SJCRH30 (cell line): ENCODE measurements at places on chromosomes 3 and 15. TPM values are rescaled to one million over a fixed set of nuclear protein-coding genes. Genes with fewer than 3 reads are reported as not detected.

SCG3 gene
- not detected in 2 replicates for total RNA-seq

NAA50 gene
- 279 and 290 TPM in 2 replicates for total RNA-seq

DNAJC19 gene
- total RNA-seq: 23.2 and 31.7 TPM in 2 replicates

DNAH12 gene
- total RNA-seq: 1.3 and 1.4 TPM in 2 replicates

SCN11A gene
- 0.02 TPM in 1 of 2 replicates, not detected in the other for total RNA-seq

GRCh38 chr15:56971571-56971970, 53.1 kb downstream of the TCF12 start:
- DNase-seq: no peak

DNA sequence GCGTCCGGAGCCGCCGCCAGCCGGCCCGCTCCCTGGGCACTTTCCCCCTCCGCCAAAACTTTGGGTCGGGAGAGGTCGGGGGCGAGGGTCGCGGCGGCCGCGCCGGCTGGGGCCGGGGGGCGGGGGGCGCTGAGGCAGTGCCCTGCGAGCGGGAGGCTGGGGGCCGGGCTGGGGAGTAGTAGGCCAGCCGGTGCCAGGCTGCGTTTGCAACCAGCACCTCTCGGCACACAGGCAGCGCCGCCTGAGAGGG, 452 bp downstream of the BBX start:
- no peak for DNase-seq

DNA sequence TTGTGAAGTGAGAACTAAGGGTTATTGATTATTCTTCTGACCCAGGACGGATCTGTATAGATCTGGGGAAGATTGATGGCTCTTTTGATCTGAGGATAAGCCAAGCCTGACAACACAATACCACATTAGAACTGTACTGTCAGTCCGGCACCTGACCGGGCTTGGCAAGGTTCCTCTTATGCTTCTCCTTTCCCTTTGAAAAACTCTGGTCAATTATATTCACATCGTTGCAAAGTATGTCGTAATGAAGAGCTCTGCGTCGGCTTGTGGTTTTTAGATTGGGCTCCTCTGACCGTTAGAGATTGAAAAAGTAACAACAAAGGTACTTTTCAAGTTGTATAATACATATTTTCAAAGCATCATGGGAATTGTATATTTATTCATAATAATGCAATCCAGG, 389.8 kb downstream of the NR2F2 start:
- DNase-seq: no peak

DNA sequence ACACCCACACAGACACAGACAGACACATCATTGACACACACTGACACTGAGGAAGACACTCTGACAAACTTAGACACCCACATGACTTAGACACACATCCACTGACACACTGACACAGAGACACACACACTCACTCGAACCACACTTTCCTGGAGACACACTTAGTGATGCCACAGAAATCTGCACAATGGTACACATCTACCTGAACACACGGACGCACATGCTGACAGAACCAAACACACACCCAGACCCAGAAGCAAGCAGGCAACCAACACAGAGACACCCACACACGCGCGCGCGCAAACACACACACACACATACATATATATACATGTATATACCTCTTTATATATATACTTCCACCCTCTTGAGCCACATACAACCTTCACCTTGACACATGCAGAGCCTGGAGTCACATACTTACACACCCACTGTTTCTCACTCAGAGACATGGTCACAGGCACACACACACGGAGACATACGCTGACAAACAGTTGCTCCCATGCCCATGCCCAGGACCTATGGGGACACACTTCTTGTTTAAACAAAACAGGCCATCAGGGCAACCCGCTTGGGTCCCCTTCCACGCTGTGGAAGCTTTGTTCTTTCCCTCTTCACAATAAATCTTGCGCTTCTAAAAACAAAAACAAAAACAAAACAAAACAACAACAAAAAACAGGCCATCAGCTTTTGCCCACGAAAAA, 913 bp upstream of the SCN5A start:
- DNase-seq: peak; percentile 14

GRCh38 chr3:14980689-14981088, 33.3 kb downstream of the NR2C2 start:
- no peak for DNase-seq

DNA sequence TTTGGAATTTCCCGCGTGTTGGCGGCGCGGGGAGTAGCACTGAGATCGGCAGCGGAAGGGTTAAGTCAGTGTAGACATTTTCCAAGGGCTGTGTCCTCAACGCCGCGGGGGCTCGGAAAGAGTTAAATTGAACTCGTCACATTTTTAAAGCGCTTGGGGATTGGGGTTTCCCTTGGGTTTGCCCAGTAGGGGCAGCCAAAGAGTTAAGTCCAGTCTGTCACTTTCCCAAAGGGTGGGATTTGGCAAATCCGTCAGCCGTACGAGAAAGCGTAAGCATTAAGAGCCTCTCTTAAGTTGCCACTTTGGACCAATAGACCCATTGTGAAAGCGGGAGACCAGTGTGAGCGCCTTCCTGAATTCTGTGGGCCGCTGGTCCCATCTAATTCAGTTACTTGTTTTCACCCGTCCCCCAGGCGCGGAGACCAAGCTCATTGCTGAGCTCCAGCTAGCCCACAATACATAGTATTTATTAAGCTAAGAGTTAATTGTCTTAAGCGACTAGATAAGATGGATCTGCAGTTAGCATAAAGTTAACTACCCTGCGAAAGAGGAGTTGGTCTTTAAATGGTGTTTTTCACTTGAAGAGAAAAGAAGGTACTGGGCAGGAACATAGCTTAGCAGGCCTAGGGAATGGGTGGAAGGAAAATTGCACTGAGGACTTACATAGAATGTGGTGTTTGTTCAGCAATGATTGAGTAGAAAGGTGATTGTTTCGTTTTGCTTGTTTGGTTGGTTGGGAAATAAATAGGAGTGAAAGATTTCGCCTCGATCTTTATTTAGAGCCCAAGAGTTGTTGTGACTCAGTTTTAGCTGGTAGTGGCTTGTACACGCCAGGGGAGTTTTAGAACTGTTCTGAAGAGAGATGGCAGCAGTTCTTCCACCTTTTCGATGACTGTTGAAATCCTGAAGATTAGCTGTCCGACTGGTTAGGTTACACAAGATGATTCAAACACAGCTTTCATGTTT, 932 bp downstream of the ARL8B start:
- peak; percentile 21 for DNase-seq

DNA sequence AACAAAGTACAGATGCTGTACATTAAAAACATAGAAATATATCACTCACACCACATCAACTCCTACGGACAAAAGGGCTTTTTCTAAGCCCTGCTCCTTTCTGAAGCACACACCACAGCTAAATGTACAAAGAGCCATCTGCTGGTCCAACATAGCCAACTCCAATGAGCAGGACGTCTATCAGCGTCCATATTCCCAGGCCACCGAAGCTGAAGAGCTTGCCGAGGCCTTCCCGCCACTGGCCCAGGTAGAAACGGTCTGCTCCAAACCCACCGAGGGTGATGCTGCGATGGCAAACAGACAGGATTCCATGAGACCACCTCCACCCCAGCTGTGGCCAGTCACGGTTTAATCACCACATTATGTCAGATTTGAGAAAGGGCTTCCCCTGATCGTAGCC, 9.8 kb downstream of the TM2D3 start:
- peak; percentile 42 for DNase-seq

GRCh38 chr3:38601956-38602550, 47.4 kb downstream of the SCN5A start:
- DNase-seq: no peak

- DNase-seq: no peak
Observed at GRCh38 chr3:161148832-161149475, 43.8 kb upstream of the B3GALNT1 start.

- no peak for DNase-seq
Observed at GRCh38 chr3:59381282-59381681, 331.5 kb upstream of the CFAP20DC start.

DNA sequence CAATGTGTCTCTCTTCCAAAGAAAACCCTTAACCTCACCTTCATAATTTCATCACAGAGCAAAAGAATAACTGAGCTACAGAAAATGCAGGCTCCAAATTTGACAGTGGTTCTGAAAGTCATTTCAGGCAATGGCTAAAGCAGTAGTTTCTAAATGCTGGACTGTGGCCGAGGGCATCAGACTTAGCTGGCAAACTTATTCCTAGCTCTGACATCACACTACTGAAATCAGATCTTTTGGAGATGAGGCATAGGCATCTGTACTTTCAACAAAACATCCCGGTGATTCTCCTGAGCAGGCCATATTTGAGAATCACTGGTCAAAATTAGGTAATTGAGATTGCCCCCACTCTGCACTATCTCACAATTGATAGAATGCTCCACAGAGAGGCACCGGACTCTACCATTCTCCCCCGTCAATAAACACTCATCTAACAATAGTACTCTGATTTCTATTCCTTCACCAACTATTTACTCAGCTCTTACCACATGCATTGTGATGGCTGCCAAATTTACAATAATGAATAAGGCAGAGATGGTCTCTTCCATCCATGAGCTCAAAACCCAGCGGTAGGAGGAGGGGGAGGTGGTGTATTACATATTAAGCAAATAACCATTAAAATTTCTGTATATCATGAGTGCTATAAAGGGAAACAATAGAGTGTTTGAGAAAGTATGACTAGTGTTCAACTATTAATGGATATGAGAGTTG, 57.3 kb upstream of the SPRED1 start:
- no peak for DNase-seq

- no peak for DNase-seq
Observed at GRCh38 chr15:78047761-78048627, 29.5 kb downstream of the TBC1D2B start.

DNA sequence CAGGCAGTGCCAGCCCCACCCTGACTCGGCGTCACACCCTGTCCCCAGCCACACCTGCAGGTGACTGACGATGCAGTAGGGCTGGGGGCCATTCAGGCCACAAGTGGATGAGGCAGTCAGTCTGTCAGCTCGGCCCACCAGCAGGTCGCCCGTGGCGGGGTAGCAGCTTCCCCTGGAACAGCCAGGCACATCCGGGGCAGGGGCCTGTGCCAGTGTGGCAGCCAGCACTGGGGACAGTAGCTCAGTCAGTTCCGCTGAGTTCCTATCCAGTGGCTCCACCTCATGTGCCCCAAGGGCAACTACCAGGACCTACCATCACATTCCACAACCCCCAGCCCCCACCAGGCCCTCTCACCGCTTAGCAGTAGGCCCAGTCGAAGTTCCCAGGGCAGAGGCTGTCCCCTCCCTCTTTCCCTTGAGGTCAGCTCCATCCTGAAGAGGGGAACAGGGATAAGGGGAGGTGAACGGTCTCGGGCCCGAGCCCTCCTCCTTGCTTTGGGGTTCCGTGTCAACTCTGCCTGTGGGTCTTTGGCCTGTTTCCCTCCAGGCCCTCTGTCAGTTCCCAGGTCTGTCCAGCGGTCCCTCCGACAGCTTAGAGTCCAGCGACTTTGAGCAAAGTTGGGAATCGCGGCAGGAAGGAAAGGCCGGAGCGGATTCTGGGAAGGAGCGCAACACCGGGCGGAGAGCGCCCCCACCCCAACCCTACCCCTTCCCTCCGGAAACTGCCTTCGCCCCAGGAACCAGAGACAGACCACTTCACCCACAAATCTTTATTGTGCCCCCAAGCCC, at the start of gene LAMB2:
TSS of gene LAMB2 (minus strand) at position 614 of the 789 bp plus-strand sequence. CDS start at position 431, 183 bp downstream.
- peak; percentile 82 for DNase-seq

DNA sequence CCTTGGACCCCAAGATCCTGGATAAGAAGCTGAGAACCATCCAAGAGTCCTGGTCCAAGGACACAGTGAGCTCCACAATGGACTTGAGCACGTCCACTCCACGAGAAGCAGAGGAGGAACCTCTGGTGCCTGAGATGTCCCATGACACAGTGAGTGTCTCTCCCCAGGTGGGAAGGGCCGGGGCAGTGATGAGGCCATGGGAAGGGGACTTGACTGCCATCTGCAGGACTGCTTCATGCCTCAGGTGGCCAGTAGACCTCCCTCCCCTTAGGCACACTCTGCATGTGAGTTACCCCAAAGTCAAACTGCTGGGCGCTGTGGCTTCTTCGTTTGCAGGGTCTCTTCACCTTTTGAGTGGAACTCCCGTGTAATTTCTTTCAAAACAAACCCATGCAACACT, 59.7 kb downstream of the CCDC33 start:
- DNase-seq: no peak

GRCh38 chr3:13492048-13492447, 11.9 kb downstream of the HDAC11 start:
- DNase-seq: no peak

- DNase-seq: no peak
Observed at GRCh38 chr15:84699538-84700191, 16.3 kb downstream of the SEC11A start.

DNA sequence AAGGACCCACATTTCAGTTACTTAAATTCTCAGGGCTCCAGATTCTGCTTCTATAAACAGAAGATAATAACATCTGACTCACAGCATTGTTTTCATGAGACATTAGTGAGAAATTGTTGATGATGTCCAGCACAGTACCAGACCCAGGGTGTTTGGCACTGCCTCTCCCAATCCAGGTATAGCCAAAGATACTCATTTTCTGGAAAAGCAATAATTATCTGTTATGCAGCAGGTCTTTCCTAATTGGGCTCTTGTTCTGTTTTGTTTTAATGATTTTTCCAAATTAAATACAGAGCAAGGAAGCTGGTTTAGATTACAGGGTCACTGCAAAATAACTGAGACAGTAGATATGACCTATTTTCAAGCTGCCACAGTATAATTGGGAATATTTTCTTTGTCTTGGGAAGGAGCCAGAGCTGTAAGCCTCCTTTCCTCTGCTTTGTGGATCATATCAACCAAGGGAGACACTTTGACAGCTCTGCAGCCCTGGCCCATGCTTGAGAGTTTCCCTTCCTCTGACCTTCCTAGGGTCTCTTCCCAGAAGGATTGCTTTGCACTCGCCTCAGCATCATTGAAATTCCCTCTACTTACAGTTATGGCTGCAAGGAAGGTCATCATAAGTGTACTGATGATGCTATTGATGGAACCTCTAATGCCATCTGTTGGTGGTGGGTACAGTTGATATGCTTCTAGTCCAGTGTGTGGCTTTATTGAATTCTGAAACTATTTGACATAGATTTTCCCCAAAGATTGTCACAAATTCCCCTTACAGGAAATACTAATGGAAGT, 522.4 kb upstream of the ADAMTS9 start:
- DNase-seq: no peak

DNA sequence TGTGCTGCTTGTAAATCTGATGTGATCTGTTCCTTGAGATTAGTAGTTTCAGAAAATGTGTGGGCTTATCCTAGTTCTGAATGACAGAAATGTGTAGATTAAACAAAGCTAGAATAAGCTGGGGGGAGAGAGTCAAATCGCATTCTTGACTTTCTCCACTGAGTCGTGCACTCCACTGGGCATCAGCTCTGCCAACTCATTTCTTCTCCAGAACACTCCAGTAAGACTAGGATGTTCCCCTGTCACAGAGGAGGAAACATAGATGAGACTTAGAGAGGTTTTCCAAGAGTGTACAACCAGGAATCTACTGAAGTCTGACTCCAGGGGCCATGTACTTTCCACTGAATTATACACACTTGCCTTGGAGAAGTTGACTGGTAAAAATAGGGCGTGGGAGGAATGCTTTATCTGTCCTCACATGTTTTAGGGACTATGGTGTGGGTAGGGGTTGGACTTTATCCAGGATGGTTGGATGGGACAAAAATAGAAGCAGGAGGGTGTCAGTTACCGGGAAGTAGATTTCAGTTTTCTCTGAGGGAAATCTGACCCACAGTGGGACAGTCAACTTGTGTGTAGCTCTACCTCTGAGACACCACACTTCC, 298.2 kb downstream of the UBE2E2 start:
- DNase-seq: peak; percentile 73
